ENCODE measurements at places on chromosomes 7 and 10.

DNA sequence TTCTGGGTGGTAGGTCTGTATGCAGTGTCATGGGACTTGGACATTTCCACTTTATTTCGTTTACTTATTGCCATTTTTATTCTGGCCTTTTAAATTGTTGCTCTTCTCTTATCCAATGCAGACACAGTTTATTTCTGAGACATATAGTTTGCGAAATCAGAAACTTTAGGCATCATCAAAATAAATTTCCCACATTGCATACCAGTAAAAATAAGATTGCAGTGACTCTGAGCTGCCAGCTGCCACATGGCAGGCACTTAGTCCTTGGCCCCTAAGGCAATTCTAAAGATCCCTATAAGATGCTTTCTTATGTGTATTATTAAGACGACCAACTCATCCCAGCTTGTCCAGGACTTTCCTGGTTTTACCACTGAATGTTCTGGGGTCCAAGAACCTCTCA, 81.8 kb upstream of the ANKRD1 start:
- no peak for DNase-seq

DNA sequence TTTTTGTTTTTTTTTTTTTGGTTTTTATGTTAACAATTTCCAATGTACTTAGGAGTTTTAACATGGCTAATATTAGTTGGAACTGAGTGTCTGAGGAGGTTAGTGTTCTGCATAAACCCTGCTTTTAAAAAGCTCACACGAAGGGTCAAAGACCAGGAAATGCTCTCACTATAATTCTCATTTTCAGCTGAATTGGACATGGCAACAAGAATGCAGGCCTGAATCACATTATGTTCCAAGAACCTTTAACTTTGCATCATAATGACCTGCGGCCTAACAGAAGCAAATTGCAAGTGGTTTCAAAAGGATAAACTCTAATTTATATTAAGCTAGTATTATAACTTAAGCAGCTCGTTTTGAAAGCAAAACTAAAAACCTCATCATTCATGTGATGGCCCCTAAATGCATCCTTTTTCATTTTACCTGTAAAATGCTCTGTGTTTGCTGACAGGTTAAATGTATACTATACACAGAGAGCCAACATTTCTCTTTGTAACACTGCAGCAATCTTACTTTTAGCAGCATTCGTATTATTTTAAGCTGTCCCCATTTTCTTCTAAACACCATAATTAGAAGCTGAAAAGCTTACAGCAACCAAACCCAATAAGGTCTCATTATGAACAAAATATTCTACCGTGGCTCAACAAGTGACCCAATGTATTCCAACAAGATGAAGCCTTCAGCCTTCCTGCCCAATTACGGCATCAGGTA, 242.8 kb upstream of the SP4 start:
- DNase-seq = no peak

DNA sequence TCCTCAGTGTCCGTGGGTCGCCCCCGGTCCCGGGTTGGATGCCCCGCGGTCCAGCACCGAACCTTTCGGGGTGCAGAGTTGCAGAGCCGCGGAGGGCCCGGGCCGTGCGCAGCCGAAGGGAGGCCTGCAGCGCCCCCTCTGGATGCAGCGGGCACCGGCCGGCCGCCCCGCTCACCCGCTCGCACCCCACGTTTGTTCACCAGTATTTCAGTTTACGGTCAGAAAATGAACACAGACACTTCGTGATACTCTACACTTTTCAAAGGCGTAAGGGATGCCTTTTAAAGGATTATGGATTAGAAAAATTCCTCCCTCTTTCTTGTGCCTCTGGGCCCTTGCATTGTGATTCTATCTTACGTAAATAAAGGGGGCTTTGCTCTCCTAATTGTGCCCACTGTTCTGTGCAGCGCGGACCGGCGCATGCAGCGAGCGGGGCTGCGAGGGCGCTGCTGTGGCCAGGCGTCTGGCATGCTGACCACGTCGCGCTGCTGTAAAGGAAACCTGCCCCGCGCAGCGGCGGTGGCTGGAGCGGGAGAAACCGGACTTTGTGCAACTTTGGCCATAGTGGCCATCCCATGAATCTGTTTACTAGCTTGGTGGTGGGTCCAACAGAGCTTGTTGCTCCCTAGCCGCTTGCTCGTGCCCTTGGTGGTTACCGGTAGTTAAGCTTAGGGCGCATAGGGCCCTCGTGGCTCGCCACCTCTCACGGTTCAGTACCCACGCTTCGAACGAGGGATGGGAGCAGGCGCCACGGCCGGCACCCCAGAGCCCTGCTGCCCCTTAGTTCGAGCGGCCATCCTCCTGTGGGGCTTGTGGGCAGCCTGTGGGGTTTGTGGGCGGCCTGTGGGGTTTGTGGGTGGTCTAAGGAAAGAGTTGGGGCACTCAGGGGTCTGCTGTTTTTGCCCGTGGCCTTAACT, 739 bp upstream of the MEST start:
- peak; percentile 44 for DNase-seq

GRCh38 chr10:92567952-92568600, 5.8 kb downstream of the IDE start:
- no peak for DNase-seq

- DNase-seq = peak; percentile 58
These were observed 27.0 kb downstream of the CALML3 start for GRCh38 chr10:5551531-5552375.

DNA sequence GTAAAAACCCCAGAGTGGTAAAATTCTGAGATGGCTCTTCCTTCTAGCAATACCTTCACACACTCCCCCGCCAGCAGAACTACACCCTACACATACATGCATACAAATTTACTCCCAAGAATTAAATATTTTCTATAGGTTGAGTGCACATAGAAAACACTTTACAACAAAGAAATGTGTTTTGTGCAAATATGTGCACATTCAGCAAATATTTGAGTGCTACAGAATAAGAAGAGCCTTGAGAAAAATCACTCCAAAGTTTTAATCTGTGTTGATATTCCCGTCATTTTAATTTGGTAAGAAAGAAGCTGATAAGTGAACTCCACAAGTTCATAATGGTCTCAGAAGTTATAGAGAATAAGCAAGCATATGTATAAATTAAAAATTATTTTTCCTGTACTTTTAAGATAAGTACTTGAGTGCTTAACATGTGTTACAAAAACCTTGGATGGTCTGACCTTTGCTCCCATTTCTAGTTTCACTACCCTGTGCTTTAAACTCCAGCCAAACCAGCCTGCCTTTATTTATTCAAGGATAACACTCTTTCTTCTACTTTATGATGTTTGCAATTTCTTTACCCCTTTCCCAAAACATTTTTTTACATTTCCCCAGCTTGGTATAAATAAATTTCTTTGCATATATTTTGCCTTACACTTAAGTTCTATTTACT, 733.5 kb upstream of the LRRTM3 start:
- no peak for DNase-seq

GRCh38 chr10:128864554-128865295, 602.3 kb upstream of the MGMT start:
- no peak for DNase-seq

GRCh38 chr7:102036958-102037357, 219.5 kb downstream of the CUX1 start:
- DNase-seq = no peak

DNA sequence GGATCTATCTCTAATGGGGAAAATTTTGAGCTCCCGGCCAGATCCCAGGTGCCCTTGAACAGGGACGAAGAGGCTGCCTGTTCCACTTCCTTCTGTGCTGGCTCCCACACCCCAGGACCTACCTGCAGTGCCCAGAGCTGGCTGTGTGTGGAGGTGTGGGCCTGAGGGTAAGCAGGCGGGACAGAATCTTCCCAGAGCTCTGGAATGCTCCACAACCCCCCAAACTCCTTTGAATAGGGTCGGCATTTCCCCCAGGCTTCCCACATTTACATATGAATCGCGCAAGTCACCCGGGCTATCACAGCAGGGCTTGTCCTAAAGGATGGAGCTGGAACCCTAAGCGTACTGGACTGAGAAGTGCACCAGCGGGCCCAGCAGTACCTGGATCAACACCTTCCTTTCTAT, 95.9 kb downstream of the DNMBP start:
- no peak for DNase-seq

GRCh38 chr10:12954866-12955265, 46.6 kb downstream of the CCDC3 start:
- no peak for DNase-seq

DNA sequence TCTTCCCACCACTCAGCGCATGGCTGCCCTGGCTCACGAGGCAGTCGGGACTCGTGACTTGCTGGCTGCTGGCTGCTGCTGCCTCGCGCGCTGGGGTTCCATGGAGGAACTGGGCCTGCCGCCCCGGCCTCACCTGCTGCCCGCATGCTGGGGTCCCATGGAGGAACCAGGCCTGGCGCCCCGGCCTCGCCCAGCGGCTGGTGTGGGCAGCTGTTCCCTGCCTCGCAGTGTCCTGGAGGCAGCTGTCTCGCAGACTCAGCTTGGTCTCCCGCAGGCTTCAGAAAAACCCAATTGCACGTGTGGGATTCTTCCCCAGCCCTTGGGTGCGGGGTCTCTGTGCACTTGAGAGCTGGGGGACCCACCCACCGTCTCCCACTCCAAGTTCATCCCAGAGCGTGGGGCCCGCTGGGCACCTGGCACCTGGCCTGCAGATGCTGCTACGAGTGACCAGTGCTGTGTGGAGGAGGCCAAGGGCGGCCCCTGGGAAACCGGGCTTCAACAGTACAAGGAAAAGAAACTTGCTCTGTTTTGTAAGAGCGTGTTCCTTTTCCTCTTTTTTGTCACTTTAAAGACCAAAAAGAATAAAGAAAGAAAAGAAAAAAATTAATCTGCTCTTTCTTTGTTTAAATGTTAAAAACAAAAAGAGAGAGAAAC, 20.4 kb downstream of the PWWP2B start:
- DNase-seq = no peak

DNA sequence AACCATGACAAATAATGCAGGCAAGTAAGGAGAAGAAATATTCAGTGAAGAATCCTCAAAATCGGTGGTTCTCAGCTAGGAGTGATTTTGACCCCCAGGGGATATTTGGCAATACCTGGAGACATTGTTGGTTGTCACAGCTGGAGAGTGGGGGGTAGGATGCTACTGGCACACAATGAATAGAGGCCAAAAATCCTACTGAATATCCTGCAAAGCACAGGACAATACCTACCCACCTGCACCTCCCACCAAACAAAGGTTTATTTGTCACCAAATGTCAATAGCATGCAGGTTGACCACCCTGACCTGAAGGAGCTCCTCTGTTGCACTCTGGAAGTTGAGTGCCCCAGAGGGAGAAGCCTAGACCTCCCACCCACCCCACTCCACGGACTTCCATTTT, 1028.6 kb downstream of the CNTNAP2 start:
- no peak for DNase-seq

DNA sequence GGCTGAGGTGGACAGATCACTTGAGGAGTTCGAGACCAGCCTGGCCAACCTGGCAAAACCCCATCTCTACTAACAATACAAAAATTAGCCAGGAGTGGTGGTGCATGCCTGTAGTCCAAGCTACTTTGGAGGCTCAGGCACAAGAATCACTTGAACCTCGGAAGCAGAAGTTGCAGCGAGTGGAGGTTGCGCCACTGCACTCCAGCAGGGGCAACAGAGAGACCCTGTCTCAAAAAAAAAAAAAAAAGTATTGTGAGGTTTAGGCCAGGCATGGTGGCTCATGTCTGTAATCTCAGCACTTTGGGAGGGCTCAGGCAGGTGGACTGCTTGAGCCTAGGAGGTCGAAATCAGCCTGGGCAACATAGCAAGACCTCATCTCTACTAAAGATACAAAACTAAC, 16.0 kb downstream of the TET1 start:
- no peak for DNase-seq

- DNase-seq = no peak
These were observed 140.4 kb upstream of the NPY start for GRCh38 chr7:24143547-24143946.

DNA sequence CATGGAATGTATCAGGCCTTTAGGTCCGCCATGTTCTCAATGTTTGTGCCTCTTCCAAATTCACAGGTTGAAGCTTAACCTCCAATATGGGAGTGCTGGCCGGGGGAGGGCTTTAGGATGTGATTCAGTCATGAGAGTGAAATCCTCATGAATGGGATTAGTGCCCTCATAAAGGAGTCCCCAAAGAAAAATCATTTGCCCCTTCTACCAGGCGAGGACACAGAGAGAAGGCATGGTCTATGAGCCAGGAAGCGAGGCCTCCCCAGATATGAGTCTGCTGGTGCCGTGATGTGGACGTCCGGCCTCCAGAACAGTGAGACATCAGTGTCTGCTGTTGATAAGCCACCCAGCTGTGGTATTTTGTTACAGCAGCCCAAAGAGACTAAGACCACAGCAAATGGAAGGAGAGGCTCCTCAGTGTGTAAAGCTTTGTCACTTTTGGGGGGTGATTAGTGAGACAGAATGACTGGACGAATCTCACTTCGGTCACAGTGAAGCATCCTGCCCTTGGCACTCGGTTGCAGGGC, 231.3 kb upstream of the KLF6 start:
- DNase-seq = no peak

GRCh38 chr7:82294865-82295264, 148.7 kb downstream of the CACNA2D1 start:
- no peak for DNase-seq

DNA sequence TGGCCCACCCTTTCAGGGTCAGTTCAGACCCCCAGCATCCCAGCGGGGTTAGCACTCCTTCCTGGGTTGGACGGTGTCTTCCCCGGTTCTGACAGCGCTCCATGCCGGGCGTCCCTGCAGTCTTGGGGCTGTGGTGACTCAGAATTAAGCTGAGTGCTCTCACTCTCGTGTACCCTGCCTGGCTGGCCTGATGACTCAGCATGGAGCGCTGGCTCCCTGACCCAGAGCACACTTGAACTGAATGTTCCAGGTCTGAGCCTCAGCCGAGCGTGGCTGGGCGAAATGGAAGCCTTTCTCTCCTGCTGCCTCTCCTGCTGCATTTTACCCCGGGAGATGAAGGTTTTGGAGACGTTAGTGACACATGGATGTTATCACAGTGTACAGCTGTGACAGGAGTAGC, 7.1 kb downstream of the BAG3 start:
- peak; percentile 94 for DNase-seq

GRCh38 chr10:17229016-17229716, 1.1 kb downstream of the VIM start:
- DNase-seq = peak; percentile 95

DNA sequence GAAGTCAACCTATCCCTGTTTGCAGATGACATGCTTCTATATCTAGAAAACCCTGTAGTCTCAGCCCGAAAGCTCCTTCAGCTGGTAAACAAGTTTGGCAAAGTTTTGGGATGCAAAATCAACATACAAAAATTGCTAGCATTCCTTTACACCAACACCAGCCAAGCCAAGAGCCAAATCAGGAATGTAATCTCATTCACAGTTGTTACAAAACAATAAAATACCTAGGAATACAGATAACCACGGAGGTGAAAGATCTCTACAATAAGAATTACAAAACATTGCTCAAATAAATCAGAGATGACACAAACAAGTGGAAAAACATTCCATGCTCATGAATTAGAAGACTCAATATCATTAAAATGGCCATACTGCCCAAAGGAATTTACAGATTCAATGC, 50.4 kb upstream of the ZNF365 start:
- no peak for DNase-seq

GRCh38 chr10:56139405-56139804, 221.7 kb downstream of the ZWINT start:
- no peak for DNase-seq
